Stimulated activated CD8-positive, alpha-beta memory T cell treated with anti-CD3 and anti-CD28 coated beads, Interleukin-15, amount 100 ng/mL, for 4 hours (primary cell): ENCODE measurements at places on chromosomes 16 and 17.
A peak's percentile ranks its signal among the peaks of the same experiment; 100 is the strongest.

GRCh38 chr16:68806981-68807380 lies 36.4 kb upstream of the TANGO6 start:
- DNase-seq, result no peak

DNA sequence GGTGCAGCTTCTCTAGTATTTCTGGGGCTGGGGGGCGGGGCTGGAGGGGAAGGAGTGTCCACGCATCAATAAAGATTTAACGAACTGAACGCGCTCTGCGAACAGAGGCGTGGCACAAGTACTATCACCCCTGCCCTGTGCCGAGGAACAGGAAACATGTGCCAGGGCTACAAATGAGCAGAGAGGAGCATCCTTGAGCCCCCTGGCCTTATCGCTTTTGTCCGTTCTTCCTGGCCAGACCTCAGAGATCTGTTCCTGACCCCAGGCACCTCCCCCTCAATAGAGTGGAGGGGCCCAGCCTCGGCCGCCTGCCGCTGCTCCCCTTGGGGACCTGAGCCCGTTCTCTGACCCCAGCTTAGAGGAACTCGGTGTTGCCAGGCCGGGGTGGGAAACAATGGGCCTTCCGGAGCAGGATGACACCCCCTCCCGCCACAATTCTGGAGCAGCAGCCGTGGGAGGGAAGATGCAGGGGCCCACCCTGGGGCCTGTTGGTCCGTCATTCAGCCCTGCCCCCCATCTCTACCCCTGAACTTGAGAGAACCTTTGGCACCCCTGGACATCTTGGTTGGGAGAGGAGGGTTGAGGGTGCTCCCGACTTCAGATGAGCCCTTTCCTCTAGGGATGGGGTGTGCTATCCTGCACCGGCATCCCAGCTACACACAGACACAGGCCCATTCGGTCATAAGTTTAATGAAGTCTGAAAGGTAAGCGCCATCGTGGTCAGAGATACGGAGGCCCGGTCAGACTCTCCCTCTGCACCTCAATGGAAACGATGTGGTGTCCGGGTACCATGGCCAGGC lies 1.1 kb downstream of the NAA38 start:
- DNase-seq, result no peak

GRCh38 chr16:7382521-7382920 lies 49.9 kb downstream of the RBFOX1 start:
- no peak for DNase-seq

- DNase-seq, result no peak
Measured at GRCh38 chr16:85278839-85279238, 166.6 kb upstream of the CIBAR2 start.

DNA sequence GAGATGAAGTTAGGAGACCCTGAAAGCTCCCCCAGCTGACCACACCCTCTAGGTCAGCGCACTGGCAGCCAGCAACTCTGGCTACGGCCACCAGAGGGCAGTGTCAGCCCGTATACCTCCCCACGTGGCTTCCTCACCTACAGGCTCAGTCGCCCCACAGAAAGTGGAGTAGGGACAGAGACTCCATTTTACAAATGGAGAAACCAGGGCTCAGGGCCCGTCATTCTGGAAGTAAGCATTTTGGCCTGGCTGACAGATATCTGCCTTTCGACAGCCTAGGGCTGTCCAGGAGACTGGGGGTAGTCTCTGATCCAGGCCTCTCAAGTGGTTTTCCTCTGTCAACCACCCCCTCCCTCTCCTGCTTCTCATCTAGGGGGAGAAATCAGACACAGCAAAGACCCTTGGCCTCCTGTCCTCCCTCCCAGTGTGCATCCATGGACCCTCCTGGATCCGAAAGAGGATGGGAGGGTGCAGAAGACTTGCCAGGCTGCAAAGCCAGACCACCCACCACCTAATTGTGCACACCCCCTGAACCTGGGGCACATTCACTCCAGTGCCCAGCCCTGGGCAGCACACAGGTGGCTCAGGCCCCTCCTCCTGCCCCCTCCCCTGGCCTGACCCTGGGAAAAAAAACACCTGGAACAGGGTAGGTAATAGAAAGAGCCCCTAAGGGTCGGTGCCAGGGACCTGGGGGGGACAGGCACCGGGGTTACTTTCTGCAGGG lies 3.8 kb upstream of the HAP1 start:
- peak; percentile 50 for DNase-seq

DNA sequence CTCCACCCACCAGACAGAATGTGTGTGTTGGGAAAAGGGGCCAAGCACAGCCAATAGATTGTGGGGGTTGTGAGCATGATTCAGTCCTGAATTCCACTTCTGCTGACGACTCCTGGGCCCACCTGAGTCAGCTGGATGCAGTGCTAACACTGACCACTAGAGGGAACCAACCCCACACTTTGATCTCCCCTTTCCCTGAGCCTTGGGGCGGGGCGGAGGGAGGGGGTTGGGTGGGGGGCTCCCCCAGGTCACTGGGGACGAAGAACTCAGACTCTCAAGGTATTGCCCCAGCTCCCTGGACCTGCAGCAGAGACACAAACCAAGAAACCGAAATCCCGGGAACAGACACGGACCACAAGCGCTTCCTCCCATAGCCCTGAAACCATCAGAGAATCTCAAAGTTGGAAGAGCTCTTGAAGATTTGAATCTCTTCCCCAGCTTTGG lies 621 bp upstream of the CSHL1 start:
- no peak for DNase-seq

DNA sequence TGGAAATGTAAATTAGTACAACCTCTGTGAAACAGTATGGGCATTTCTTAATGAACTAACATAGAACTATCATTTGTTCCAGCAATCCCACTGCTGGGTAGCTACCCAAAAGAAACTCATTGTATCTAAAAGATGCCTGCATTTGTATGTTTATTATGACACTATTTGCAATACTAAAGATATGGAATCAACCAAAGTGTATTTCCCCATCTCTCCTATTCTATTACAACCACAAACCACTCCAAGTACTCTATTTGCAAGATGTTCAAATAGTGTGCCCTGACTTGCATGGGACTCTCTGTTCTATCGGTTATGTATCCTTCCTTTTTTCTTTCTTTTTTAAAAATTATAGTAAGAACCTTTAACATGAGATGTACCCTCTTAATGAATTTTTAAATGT lies 845.2 kb downstream of the CDH11 start:
- DNase-seq, result no peak

- peak; percentile 60 for DNase-seq
Measured at GRCh38 chr17:39653662-39654331, 11.4 kb upstream of the TCAP start.

GRCh38 chr16:9124908-9125584 lies 33.6 kb downstream of the HAPSTR1 start:
- DNase-seq, result no peak

DNA sequence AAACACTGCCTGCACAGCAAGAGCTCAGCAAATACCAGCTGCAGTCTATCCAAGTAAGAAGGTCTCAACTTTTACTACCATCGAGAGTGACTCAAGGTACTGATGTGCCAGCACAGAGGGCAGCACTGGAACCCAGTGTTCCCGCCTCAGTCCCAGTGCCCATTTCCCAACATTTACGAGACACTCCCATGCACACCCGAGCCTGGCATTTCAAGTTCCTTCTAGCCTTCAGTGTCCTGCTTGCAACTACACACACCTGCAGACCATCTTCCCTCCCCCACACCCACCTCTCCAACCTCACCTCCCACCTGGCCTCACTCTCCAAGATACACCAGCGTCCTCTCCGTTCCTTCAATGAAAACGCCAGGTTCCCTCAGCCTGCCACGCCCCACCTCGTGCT lies 3.2 kb downstream of the KLHDC4 start:
- no peak for DNase-seq

DNA sequence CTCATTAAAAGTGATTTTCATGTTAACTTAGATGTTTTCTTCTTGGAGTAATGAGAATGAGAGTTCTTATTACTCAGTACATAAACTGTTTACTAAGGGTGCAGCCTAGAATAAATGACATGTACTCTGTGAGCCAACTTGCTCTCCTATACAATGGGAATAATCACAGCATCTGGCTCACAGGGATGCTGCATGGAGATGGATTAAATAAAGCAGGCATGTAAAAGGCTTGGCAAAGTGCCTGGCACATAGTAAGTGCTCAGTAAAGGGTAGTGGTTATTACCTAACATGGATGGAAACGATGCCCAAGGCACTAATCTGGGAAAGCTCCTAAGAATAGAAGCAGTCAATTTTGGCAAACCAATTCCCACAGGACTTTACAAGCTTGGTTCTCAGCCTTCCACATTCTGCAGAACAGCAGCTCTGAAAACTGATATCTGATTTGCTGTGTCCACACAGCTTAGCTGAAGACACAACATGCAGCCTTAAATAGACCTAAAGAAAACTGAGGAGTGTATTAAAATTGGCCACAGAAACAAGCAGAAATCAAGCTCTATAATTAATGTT lies 176.1 kb downstream of the ABCC12 start:
- DNase-seq, result no peak

- no peak for DNase-seq
Measured at GRCh38 chr17:4035081-4035680, 70.9 kb upstream of the ATP2A3 start.

DNA sequence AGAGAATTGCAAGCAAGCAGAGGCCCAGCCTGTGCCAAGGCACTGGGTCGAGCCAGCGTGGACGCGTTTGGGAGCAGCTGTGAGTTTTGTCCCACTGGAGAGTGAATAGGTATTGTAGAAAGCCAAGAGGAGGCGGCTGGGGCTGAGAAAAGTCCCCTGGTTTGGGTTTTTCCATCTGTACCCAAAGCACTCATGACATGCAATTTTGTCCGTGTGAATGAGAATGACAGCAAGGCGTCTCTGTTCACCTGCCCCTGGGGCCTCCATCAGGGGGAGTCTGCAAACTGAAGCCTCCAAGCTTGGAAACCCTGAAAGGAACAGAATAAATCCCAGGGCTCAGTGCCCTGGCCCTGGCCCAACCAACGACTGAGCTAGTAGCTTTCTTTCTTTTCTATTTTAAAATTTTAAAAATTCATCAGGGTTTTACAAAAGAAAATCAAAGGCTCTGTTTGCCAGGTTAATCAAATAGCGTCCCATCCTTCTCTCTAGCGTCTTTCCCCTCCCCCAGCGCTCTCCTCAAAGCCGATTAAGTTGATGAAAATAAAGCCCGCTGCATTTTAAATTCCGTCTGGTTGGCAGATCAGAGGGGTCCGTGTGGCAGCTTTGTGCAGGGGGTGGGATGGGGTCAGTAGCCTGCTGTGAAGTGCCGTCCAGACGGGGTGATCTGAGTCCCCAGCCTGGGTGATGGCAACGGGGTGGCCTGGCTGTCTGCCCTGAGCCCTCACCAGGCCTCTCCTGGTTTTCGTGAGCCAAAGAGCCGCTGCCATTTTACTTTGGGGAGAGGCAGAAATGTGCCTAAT lies 171.0 kb downstream of the KATNIP start:
- no peak for DNase-seq

DNA sequence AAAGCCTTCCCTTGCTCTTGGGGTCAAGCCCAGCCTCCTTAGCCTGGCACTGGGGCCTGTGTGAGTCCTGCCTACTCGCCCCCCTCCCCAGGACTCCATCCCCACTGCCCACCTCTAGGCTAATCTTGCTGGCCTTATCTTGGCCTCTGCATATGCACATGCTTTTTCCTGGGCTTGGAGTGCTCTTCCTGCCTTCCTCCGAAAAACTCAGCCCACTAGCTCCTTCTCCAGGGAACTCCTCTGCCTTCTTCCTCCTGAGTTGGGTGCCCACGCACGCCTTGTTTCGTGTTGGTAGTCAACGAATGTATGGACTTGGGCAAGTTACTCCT lies 16.5 kb downstream of the TBX2 start:
- no peak for DNase-seq

GRCh38 chr17:81500047-81500446 lies 12.6 kb downstream of the ACTG1 start:
- no peak for DNase-seq

- no peak for DNase-seq
Measured at GRCh38 chr16:3580251-3580651, 3.0 kb upstream of the NLRC3 start.

GRCh38 chr17:82097184-82097918 lies 685 bp downstream of the FASN start:
- no peak for DNase-seq

- no peak for DNase-seq
Measured at GRCh38 chr17:44075598-44076293, 5.2 kb downstream of the G6PC3 start.

- DNase-seq, result no peak
Measured at GRCh38 chr17:69783865-69784264, 291.2 kb upstream of the KCNJ16 start.

DNA sequence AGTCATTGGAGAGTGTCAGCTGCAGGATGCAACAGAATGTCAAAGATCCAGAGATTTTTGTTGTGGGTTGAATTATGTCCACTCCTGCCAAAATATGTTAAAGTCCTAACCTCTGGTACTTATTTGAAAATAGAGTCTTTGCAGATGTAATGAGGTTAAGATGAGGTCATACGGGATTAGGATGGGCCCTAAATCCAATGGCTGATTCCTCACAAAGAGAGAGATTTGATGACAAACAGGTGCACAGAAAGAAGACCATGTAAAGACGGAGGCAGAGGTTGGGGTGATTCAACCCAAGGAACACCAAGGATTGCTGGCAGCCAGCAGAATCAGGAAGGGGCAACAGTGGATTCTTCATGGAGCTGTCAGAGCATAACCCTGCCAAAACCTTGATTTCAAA lies 34.5 kb upstream of the USP22 start:
- DNase-seq, result no peak

GRCh38 chr16:80824623-80825364 lies 20.4 kb upstream of the CDYL2 start:
- DNase-seq, result no peak

DNA sequence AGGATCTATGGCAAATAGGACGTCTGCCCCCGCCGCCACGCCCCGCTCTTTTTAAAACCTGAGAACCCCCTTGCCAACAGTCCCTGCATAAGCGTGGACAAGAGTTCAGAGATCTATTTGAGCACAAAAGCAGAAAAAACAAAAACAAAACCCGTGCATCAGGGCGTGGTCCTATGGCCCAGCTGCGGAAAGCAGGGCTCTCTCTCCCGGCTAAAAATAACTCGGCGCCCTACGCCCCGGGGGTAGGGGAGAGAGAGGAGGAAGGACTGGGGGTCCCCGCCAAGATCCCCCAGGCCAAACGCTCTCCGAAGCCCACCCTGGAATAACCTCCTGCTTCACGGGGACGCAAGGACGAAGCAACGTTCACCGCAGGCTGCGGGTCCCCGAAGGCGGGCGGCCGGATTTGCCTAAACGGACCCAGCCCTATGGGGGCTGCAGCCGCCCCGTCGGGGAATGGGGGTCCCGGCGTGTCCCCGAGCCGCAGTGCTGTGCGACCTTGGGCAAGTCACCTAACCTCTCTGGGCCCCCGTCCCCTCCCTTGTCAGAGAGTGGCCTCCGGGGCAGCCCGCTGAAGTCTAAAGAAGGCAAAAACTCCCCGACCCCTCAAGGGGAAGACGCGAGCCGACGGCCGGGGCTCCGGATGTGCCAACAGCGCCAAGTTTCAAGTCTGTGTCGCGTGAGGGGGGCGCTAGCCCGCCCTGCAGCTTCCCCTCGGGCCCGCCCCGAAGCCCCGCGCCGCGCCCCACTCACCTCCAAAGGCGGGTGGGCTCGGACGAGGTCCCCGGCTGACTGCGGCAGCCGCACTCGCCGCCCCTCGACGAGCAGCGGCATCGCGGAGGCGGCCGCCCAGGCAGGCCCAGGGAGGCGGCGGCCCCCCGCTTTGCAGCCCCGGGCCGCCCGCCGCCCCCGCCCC lies 477 bp downstream of the NTAN1 start:
- no peak for DNase-seq
